Testis (tissue), 5 donors: ENCODE measurements at places on chromosomes 13 and 19. TPM values are rescaled to one million over a fixed set of nuclear protein-coding genes. Genes with fewer than 3 reads are reported as not detected.

Gene PRR36
- 2.9 TPM for total RNA-seq

Gene EFNB2
- 37.7 TPM for total RNA-seq

Gene FOSB
- 1.2 TPM for total RNA-seq

Gene CD22
- total RNA-seq: 15.0 TPM

Gene ADPRHL1
- total RNA-seq: 6.6 TPM

Gene CDC37
- total RNA-seq: 210 TPM

Gene FGF21
- not detected for total RNA-seq

Gene LONP1
- 100 TPM for total RNA-seq

Gene PARP4
- 37.9 TPM for total RNA-seq

Gene SPRY2
- total RNA-seq: 8.4 TPM

Gene SPC24
- 7.1 TPM for total RNA-seq

Gene RNF225
- total RNA-seq: not detected
